ENCODE measurements at places on chromosomes 1 and 21.
A peak's percentile ranks its signal among the peaks of the same experiment; 100 is the strongest.

DNA sequence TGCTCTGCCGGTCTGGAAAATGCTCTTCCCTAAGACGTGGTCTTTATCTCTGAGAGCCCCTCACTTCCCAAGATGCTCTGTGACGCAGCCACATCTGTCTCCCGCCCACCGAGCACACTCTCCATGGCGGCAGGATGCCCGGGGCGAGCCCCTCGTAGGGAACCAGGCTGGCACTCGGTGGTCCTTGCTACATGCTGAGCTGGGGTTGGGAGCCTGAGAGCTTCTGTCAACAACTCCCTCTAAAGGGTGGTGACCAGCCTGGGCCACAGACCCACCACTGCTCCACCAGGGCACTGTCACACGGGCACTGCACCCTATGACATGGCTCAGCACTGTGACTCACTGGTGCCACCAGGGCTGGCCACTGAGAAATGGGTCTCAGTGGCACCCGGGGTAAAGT lies 2.6 kb downstream of the PEX10 start:
- DNase-seq, result no peak

GRCh38 chr1:206944703-206945102 lies 1.6 kb downstream of the PIGR start:
- DNase-seq, result no peak

DNA sequence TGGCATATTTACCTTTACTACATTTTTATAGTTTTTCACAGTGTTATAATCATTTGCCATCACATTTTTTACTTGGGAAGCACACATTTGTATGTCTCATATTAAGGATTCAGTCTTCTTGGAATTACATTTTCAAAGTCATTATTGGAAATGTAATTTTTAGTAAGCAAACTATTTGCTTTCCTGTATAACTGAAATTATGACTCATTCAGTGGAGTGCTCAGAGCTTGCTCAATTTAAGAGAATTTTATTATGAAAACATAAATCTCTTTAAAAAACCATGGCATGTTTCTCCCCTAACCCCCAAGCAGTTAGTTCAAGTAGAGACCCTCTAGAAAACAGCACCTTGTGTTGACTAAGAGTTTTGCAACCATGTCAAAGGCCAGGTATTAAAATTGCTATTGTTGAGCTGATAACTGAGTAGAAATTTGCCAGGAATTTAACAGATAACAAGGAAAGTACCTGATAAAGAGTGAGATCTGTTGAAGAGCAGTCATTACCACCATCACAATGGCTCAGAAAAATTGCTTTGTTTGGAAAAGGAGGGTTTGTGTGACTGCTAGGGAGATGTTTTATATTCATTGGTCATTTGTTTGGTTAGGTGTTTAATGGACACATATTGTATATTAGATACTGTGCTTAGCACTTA lies 105.9 kb downstream of the KCNK2 start:
- DNase-seq, result no peak

DNA sequence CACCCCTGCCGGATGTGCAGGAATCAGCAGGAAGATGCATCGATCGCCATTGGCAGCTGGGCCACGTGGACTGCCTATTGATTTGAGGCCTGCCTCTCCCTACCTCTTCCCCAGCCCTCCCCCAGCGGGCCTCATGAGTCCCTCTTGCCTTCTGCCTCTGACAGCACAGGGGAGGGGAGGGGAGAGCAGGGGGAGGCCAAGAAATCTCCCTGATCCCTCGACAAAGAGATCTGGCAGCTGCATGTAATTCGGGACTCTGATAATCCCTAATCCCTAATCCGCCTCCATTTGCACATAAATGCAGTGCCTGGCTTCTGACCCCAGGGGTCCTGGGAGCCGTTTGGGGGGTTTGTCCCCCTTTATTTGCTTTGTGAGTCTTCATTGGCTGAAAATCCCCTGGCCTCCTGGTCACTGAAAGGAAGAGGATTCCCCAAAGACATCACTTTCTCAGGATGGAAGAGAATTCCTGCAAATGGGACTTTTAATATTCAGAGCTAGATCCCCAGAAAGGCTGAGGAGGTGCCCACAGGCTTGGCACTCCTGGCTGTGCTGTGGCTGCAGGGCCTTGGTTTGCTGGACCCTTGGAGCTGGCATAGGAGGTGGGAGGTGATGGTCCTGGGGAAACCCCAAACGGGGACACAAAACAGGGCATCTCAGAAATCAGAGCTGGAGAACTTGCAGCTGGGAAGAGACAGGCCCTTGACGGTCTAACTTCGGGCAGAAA lies 239.4 kb upstream of the POU3F1 start:
- no peak for DNase-seq

GRCh38 chr21:36535618-36536241 lies 55.8 kb upstream of the CLDN14 start:
- no peak for DNase-seq

DNA sequence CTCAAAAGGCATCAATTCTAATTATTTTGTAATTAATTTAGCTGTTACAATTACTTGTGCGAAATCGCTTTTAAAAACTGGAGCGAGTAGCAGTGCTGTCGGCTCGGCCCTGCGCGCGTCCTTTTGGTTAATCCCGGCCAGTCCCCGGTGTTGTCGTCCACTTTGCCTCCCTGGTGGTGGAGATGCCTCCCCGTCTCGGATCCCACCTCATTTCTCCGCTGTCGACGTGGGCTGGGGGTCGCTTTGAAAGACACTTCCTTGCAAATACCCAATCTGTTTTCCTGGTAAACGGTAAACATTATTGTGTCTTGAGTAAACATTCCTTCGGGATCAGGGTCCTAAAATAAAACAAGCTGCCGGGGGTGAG lies 3.7 kb downstream of the FOXD3 start:
- DNase-seq, result peak; percentile 30

- peak; percentile 85 for DNase-seq
Observed at GRCh38 chr1:27350663-27351540, 9.1 kb downstream of the SYTL1 start.

- peak; percentile 45 for DNase-seq
Observed at GRCh38 chr1:43766086-43766784, 58.9 kb downstream of the ST3GAL3 start.

DNA sequence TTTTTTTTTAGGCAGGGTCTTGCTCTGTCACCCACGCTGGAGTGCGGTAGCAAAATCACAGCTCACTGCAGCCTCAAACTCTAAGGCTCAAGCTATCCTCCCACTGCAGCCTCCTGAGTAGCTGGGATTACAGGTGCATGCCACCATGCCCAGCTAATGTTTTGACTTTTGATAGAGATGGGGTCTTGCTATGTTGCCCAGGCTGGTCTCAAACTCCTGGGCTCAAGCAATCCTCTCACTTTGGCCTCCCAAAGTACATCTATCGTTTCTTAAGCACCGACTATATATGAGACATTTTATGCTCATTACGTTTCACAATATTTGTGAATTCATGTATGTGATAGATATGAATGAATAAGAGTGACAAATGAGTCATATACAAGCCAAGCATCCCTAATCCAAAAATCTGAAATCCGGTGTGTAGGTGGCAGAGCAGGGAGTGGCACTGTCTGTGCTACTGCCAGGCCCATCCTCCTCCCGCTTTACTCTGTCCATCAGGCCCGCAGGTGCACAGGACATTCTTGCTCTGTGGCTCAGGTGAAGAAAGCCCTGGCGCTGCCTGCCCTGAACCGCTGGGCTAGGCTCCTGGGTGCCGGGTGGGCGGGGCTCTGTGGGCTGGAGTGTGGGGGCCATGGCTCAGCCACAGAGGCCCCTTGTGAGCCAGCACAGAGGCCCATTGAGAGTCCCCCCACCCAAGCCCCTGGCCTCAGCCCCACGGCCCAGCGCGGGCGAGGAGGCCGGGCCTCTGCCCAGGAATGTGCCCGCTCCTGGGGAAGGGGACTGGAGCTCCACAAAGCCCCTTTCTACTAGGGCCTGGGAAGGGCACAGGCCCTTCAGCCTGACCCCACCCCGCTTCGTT lies 45.3 kb downstream of the HSPG2 start:
- no peak for DNase-seq

DNA sequence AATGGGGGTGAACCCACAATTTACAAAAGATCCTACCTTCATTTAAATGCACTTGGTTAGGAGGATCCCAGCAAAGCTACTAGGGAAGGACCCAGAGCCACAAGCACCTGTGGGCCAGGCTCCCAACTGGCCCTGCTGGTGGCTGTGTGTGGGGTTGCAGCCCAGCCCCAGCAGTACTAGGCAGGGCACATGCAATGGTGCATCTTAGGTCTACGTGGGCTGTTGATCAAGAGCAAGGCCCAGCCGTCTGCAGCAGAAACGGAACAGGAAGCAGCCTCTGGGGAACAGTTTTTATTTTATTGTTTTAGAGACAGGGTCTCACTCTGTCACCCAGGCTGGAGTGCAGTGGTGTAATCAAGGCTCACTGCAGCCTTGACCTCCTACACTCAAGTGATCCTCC lies 134.1 kb upstream of the RAB4A start:
- no peak for DNase-seq

DNA sequence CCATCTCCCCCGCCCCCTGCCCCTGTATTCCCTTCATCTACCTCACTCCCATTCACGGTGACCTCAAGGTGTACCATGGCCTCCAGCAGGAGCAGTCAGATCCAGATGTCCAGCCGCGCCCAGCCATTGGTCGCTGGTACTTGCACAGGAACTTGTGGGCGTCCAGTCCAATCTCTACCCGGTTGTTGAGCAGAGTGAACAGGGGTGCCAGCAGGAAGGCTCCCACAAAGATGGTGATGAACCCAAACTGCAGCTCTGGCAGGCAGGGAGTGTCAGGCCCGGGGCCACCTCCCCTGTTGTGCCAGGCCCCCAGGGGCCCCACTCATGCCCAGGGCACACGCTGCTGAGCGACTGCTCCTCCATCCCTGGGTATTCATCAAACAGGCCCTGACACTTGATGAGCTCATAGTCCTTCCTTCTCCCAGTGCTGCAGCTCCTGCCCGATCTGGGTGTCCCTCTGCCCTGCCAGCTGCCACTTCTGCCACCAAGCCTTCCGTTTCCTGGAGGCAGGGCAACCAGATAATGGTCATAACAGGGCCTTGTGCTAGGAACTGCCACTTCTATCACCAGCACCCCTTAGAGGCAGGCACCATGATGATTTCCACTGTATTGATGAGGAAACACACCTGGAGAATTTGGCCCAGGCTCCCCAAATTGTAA lies 5.7 kb upstream of the ARHGEF19 start:
- DNase-seq, result no peak

DNA sequence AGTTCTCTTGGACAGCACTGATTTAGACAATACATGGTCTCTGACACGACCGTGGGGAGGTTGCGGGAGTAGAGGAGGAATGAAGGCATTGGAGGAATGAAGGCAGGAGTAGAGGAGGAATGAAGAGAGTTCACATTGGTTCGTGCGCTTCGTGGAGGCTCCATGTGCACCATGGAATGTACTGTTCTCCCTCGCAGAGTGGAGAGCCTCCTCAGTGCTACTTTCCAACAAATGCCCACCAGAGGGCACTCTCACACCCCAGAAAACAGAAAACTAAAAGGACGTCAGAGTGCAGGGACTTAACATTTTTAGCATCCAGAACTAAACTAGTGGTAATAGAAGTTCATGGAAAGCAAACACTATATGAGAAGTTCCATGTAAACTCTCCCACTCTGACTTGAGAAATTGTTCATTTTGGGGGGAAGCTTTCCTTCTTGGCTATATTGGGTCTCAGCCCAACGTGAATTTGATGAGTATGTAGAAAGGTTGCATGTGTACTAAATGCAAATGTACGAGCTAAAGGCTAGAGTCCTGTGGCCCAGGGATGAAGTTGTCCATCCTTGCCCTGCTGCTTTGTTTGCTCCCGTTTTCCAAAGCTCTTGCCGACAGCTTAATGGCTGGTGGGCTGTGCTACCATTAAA lies 211.6 kb downstream of the LMX1A start:
- peak; percentile 75 for DNase-seq

GRCh38 chr1:154014154-154014907 lies 23.8 kb downstream of the RPS27 start:
- no peak for DNase-seq

- DNase-seq, result no peak
Observed at GRCh38 chr1:241408170-241408569, 51.2 kb upstream of the RGS7 start.

DNA sequence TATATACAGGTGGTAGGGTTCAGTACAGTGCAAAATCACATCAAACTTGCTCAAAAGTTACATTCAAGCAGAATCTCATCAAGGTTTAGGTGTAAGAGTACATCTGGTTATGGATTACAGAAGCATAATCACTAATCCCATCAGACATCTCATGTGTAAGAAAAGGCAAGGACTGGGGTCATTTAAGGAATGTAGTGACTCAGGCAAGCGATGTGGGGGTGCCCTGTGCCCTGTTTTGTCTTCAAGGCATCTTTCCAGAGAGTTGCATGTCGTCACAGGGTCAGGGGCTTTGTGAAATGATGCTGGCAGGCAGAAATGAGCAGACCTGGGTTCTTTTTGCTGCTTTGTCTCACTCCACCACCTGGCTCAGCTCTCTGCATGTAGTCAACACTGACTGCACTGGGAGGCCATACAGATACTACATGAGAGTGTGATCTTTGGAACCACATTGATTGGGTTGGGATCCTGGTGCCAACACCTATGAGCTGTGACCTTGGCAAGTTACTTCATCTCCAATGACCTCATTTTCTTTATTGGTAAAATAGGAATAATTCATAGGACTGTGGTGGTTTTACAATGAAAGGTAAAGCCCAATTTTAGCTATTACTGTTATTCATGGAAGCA lies 8.2 kb upstream of the HHIPL2 start:
- no peak for DNase-seq

- DNase-seq, result peak; percentile 57
Observed at GRCh38 chr1:68293609-68294366, 61.5 kb upstream of the WLS start.

GRCh38 chr1:6086358-6086757 lies 40.7 kb downstream of the KCNAB2 start:
- no peak for DNase-seq

DNA sequence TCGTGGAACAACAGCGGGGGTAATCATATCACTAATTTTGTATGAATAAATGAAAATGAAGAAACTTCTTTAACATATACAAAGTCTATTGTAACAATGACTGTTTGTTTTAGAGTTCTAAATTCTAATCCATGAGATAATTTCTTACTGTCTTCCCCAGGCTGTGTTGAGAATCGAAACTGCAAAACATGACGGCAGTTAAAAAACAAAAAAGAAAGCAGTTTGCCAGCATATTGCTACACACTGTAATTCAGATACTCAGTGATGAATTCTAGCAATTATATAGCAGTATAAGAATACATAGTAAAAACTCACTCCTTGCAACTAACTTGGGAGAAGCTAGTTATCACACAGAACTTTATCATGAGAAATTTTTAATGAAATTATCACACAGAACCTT lies 22.1 kb downstream of the INSL5 start:
- no peak for DNase-seq

- DNase-seq, result no peak
Observed at GRCh38 chr21:37224861-37225839, 42.0 kb downstream of the VPS26C start.

All from nephron progenitor cell (in vitro differentiated cells).